RKO (cell line): ENCODE measurements at places on chromosomes 1 and 21.

DNA sequence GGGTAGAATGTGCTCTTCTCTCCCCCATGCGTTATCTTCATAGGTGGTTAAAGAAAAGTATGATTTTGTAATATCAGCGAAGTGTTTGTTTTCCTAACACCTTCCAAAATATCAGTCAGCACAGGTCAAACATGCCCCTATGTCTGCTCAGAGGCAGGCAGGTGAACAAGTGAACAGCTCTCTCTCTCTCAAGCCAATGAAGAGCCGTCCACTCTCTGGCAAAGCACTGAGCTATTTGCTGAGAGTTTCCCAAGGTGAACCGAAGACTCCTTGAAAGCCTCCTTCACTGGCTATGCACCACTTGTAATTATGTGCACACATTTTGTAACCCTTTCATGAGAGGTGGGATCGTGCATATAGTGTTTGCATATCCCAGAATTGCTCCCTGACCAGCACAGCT, 47.7 kb downstream of the ST6GALNAC3 start:
- no peak for DNase-seq

- DNase-seq, result peak; percentile 69
These were observed 12.7 kb downstream of the EFNA3 start for GRCh38 chr1:155091071-155092051.

- DNase-seq, result no peak
These were observed 13.5 kb downstream of the KCNC4 start for GRCh38 chr1:110223581-110223980.

GRCh38 chr21:45591619-45592207, 49.5 kb upstream of the SLC19A1 start:
- DNase-seq, result no peak

- no peak for DNase-seq
These were observed 54.1 kb downstream of the LDLRAD2 start for GRCh38 chr1:21865943-21866706.
